Fibroblast of skin of right biceps (primary cell): ENCODE measurements at places on chromosomes 3 and 15.

GRCh38 chr15:70575231-70576226 lies 187.8 kb downstream of the UACA start:
- DNase-seq: peak; percentile 90

DNA sequence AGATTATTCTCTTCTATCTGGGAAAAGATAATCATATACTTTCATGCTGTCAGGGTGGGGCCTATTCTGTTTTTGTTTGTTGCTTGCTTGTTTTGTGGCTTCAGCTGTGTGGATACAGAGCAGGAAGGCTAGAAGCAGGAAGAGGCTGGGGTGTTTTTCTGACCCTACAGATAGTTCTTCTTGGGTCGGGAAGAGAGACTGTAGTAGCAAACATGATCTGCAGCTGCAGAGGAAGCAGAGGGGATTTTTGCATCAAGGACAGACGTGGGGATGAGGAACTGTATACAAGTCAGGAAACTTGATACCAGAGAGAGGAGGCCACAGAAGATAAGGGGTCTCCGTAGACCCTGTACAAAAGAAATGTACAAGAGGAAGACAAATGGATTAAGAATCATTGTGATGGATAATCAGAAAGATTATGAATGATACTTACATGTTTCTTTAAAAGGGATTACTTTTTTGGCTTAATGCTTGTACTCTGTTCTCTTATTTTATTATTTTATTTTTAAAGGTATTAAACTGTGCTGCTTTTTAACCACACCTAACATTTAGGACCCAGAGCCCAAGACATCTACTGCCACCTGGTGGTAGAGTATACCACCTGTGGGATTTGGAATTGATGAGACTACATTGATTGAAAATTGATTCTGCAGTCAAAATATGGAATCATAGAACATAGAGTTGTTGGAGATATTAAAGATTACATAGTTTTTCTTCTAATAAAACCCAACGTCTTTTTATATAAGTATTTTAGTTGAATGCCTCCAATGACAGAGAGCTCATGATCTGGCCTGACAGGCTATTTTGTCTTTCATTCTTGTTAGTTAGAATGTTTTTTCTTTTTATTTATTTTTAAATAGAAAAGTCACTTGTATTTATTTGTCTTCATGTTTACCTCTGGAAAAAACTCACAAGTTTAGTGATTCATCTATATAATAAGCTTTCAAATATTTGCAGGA lies 87.3 kb upstream of the ROPN1 start:
- peak; percentile 42 for DNase-seq

GRCh38 chr15:99114511-99115299 lies 9.8 kb downstream of the SYNM start:
- no peak for DNase-seq

DNA sequence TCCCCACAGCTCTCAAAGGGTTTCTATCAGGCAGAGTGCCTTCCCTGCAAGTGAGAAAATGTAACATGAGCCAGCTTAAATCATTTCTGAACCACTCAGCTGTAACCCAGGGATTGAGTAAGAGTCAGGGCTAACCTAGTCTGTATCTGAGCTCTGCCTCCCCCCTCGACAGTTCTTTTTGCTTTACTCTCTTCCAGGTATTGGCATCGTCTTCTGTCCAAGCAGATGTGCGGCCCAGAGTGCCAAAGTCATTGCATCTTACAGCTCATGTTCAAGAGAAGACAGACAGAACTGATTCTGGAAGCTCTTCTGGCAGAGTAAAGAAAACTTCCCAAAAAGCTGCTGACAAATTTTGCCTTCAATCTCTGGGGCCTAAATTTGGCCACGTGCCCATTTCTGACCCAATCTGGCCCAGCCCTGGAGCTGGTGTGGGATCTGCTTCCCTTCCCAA lies 74.8 kb downstream of the ABHD5 start:
- peak; percentile 54 for DNase-seq

DNA sequence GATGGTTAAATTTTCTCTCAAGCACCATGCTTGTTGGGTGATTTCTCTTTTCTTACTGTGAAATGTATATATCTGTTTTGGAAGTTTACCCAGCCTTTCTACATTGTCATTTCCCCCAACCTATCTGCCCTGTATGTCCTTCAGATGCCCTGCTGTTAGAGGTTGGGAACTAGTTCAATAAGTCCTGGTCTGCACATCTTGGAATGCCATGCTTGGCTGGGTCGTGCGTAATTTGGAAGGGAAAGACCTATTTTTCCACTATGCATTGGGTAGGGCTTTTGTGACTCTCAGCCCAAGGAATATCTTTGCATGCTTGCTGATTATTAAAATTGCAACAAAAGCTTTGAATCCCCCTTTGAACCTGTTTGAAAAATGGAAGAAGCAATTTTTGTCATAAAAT lies 63.8 kb downstream of the TRIM71 start:
- DNase-seq: no peak

DNA sequence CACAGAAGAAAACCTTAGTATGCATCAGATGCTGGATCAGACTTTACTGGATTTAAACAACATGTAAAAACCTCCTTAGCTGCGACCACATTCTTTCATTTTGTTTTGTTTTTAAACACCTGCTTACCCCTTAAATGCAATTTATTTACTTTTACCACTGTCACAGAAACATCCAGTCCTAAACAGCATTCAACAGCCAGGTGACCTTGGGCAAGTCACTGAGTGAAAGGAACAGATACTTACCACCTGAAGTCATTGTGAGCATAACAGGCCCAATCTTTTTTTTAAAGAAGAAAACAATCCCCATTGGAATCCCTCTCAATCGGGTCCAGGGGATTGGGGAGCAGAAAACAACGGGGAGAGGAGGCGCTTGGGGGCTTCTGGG lies 390 bp downstream of the STARD5 start:
- no peak for DNase-seq

DNA sequence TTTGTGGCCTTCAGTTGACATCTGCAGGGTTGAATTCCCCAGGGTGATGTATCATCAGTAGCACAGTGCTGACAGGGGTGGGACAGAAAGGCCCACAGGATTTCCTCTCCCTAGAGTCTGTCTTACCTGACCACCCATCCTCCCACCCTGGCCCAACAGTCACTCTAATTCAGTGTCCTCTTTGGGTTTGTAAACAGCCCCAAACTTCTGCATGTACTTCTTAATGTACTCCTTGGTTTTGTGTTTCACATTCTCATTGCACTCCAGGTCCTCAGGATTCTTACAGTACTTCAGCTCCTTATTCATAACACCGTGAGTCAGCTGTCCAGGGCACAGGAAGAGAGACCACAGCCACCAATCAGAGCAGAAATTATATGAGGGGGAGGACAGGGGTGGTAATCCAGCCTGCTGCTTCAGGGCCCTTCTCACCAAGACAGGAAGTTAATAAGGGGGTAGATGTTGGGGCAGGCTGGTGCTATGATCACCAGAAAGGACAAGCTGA lies 37.5 kb downstream of the NBEAL2 start:
- peak; percentile 91 for DNase-seq

GRCh38 chr3:161139686-161140085 lies 34.5 kb upstream of the B3GALNT1 start:
- DNase-seq: no peak

DNA sequence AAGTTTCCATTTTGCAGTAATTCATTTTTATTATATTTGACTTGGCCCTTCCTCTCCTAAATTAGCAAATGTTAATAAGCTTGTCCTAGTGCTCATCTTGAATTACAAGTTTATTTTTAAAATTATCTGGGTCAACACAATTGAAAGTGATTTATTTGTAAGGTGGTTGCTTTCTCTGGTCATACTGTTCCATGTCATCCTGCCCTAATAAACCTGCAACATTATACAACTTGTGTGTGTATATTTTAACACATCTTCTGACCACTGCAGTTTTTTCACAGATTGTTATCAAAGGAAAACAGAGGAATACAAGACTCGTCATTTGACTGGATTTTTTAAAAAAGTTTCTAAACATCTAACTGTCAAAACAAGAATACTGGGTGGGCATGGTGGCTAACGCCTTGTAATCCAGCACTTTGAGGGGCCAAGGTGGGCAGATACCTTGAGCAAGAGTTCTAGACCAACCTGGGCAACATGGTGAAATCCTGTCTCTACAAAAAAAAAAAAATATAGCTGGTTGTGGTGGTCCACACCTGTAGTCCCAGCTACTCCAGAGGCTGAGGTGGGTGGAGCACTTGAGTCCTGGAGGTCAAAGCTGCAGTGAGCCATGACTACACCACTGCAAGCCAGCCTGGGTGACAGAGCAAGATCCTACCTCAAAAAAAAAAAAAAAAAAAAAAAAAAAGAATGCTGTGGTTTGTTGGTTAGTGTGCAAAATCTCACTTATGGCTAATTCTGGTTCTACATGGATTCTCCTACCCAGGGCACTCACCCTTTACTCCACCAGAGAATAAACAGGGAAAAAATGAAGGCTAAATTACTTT lies 5.0 kb upstream of the LRRFIP2 start:
- DNase-seq: no peak

DNA sequence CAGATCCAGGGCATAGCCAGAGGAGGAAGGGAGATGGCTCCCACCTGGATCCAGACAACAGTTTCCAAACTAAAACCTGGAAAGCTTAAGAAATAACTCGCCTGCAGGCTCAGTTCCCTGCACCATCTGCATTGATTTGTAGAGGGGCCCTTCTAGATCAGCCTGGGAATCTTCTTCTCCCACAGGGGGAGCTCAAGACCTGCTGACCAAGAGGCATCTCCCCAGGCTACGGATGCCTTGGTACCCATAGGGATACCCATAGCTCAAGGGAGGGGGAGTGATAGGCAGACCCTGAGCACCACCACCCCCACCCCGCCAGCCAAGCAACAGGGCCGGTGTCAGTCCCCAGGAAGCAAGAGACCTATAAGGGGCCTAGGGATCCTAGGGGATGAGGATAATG lies 28.0 kb upstream of the DCLK3 start:
- peak; percentile 24 for DNase-seq

GRCh38 chr3:12416731-12417130 lies 67.5 kb upstream of the TSEN2 start:
- no peak for DNase-seq

- no peak for DNase-seq
Observed at GRCh38 chr15:70013656-70014313, 83.9 kb downstream of the TLE3 start.

DNA sequence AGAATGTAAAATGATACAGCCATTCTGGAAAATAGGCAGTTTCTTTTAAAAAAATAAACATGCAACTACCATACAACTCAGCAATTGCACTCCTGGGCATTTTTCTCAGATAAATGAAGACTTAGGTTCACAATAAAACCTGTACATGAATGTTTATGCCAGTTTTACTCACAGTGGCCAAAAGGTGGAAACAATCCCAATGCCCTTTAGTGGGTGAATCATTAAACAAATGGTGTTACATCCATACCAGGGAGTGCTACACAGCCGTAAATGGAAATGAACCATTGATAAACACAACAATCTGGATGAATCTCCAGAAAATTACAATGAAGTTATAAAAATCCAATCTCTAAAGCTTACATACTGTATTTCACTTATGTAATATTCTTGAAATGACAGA lies 140.3 kb downstream of the ADAMTSL3 start:
- no peak for DNase-seq

GRCh38 chr3:59284926-59285325 lies 235.1 kb upstream of the CFAP20DC start:
- no peak for DNase-seq

- no peak for DNase-seq
Observed at GRCh38 chr3:133999891-134000685, 29.6 kb downstream of the SLCO2A1 start.

DNA sequence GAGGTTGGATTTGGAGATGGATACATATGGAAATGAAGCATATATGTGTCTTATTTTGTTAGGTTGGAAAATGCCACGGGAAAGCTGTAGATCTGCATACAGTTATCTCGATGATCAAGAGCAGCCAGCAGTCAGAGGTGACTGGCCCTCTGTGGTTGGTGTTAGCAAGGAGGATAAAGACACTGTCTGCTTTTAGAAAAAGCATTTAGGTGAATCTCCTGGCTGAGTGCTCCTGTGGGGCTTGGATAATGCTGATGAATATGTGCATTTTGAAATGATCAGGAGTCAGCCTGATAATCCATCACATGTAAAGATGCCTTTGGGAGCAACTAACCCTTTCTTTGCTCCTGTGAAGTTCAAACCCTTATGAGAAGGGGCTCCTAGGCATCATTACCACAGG lies 24.9 kb upstream of the GLCE start:
- DNase-seq: no peak

DNA sequence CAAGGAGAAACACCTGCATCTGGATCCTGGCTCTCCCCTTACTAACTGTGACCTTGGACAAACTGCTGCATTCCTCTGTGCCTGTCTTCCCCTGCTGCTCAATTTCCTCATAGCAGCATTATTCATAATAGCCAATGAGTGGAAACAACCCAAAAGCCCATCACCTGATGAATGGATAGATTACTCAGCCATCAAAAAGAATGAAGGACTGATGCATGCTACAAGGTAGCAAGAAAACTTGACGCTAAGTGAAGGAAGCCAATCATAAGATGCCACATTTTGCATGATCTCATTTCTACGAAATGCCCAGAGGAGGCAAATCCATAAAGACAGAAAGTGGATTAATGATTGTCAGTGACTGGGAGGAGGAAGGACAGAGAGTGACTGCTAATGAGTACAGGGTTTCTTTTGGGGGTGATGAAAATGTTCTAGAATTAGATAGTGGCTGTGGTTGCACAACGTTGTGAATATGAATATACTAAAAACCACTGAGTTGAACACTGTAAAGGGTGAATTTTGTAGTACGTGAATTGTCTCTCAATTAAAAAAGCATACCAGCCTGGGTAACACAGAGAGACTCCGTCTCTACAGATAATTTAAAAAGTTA lies 11.2 kb downstream of the IGDCC4 start:
- peak; percentile 64 for DNase-seq

DNA sequence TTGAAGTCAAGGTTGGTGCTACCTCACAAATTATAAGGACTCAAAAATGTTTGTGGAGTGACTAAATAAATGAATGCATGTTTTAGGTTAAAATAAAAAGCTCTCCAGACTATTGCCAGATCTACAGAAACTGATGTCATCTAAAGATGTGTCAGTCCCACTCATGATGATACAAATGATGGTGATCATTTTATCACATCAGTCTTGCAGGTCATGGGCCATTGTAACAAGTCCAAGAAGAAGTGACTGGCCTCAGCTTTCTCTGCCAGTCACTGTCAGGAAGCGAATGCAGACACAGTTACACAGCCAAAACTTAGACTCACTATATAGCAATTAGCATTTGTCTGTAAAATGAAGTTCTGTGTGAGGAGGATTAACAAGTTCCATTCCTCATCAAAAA lies 18.5 kb downstream of the ATP8B4 start:
- no peak for DNase-seq

- DNase-seq: peak; percentile 12
Observed at GRCh38 chr3:182710557-182711157, 82.6 kb upstream of the ATP11B start.
